Stimulated activated naive CD8-positive, alpha-beta T cell treated with anti-CD3 and anti-CD28 coated beads, Interleukin-15, Interleukin-2, amounts not matched to agents 100 U/mL and 50 U/mL, for 24 hours (primary cell): ENCODE measurements at places on chromosomes 5 and 9.

DNA sequence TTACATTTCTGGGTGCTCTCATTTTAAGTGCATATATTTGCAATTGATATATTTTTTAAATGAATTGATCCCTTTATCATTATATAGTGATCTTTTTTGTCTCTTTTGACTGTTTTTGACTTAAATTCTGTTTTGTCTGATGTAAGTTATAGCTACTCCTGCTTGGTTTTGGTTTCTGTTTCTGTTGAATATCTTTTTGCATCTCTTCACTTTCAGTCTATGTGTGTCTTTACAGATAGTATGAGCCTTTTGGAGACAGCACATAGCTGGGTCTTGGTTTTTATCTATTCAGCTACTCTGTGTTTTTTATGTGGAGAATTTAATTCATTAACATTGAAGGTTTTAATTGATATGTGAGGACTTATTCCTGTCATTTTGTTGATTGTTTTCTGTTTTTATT lies 311.3 kb downstream of the SPATA31D1 start:
- DNase-seq = no peak

DNA sequence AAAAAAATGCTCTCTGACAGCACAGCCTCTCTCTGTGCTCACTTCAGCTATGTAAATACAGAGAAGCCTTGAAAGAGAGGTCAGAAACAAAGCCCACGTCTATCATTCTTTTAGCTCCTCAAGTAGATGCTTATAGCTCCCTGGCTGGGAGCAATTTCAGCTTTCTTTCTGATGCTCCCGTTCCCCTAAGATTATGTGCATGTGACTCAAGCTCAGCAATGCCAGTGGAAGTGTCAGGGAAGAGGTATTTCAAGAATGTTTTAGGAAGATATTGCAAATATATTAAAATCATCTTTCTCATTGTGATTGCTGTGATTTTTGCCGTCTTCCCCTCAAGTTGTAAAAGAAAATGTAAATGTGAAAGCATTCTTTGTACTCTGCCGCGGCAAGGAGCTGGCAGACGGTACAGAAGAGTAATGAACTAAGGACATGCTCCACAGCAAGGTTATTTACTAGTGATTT lies 1353.7 kb upstream of the ACO1 start:
- DNase-seq = no peak

- DNase-seq = no peak
These were observed 159.9 kb downstream of the TMEM38B start for GRCh38 chr9:105854026-105854782.

DNA sequence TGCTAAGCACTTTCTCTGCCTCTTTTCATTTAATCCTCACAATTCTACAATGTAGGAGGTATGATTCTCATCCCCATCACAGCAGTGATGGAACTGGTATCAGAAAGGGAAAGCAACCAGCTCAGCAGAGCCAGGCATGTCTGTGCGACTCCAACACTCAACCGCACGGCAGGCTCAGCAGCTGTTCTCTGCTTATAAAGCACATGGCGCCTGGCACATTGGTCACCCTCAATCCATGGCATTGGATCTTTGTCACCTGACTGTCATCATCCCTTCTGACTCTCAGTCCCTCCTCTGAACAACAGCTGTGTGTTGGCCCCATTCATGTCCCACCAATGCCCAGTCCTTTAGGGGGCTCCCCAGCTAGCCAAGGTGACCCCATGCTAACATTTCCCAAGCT lies 45.1 kb upstream of the HAND1 start:
- no peak for DNase-seq

DNA sequence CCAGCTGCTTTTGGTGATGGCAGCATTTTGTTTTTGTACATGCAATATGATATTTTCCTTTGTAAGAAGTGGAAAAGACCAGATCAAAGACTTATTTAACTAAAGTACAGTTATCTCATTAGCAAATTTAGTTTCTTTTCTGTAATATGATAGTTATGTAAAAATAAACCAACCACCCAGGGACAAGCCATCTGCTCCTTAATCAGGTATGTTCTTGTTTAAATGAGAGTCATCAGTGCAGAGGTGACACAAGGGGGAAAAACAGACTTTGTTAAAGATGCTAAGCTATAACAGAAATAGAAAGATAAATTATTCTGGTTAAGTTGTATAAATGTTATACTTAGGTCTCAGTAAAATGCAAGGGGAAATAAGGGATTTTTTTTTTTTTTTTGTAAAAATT lies 805.7 kb upstream of the SEMA6A start:
- no peak for DNase-seq

DNA sequence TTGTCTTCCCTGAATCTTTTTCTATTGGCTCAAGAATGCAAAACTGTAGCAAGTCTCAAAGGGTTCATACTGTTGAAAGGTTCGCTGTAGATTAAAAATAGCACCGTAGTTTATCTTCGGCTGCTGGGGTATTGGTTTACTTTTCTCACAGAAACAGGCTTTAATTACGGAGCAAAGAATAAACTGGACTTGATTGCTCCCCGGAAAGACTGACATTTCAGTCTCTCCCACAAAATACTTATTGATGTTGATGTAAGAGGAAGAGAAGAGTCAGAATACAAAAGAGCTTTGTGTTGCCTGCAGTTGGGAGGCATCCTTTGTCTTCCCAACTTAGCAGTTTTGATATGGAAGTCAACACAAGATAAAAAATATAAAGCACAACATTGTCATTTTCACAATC lies 183.9 kb upstream of the DMAC1 start:
- no peak for DNase-seq

DNA sequence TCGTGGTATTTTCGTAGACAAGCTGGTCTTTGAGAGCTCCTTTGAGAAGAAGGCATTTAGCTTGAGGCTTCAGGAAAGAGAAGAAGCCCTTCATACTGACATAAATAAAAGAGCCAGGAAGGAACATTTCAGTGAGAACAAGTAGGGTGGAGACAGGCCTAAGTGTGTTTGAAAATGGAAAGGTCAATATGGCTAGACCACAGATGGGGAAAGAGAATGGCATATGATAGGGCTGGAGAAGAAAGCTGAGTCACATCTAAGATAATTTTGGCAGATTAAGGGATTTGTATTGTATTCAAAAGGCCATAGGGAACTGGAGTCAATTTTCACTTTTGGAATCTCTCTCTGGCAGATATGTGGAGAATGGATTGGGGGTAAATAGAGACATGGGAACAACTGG lies 374.9 kb downstream of the TMEM38B start:
- DNase-seq = no peak

GRCh38 chr9:36930941-36931340 lies 103.1 kb downstream of the PAX5 start:
- no peak for DNase-seq

- no peak for DNase-seq
These were observed at the start of gene PCDHGA3 for GRCh38 chr5:141343242-141343952. Gene PCDHGA3, plus strand, starts transcription at chr5:141343829. Its CDS starts 205 bp downstream, at chr5:141344034.

- no peak for DNase-seq
These were observed 38.7 kb upstream of the IL17B start for GRCh38 chr5:149417711-149418368.

- DNase-seq = no peak
These were observed 116.2 kb upstream of the TBCA start for GRCh38 chr5:77892061-77893010.

- DNase-seq = no peak
These were observed 8.6 kb downstream of the KLHL9 start for GRCh38 chr9:21326526-21327139.

GRCh38 chr5:71873191-71873591 lies 154.1 kb downstream of the CARTPT start:
- no peak for DNase-seq

- no peak for DNase-seq
These were observed 339.3 kb upstream of the SLC30A5 start for GRCh38 chr5:68754536-68754935.

- DNase-seq = no peak
These were observed 3.1 kb upstream of the AHRR start for GRCh38 chr5:318341-318897.

DNA sequence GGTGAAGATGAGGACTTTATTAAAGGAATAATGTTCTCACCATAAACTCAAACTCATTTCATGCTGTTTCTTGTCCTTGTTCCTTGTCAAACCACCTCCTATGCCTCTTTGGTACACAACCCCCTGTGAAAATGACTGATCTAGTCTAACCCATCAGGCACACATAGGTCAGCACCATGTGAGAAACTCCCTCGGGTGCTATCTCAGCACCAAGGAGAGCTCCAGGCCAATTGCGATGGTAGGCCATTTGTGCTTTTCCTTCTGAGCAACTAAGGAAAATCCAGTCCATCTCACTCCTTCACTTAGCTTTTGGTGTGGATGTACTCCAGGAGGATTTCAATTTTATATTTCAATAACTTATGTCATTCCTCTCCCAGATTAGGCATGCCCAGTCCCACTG lies 199.8 kb downstream of the ZNF608 start:
- DNase-seq = no peak

- no peak for DNase-seq
These were observed 612.9 kb downstream of the DNAH5 start for GRCh38 chr5:13331585-13331984.

DNA sequence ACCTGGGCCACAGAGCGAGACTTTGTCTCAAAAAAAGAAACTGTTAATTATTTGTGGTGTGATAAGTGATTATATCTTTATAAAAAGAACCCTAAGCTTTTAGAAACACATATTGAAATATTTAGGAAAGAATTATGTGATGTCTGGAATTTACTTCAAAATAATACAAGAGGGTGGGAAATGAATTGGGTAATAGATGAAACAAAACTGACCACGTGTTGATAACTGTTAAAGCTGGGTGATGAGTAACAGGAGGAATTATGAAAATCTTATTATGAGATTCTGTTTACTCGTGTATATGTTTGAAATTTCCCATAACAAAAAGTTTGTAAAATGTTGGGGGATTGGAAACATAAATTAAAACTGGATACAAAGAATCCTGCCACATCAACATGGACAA lies 33.0 kb upstream of the PPP2CA start:
- no peak for DNase-seq
